Activated B cell treated with CpG ODN at 0.5 μM for 24 hours (primary cell): ENCODE measurements at places on chromosomes 4 and X. TPM values are rescaled to one million over a fixed set of nuclear protein-coding genes. Genes with fewer than 3 reads are reported as not detected.

DNA sequence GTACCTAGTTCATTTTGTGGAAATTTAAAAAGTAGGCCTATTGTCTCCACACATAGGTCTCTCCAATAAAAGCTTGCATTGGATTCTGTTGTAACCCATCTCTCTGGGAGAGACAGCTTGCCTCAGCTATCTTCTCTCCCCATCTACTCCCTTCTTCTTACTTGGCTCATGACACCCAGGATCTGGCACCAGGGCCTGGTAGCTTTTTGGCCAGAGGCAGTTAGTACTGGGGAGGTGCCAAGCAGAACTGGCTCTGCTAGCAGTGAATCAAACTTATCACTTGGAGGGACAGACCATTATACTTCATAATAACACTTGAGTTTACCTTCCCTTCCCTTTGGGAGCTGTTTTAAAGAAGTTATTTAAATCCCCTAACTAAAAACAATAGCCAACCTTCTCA lies 31.8 kb downstream of the PLAC1 start:
- H3K4me3 ChIP-seq: no peak overlapping the region
- no peak overlapping the region for H3K27ac ChIP-seq
- H3K36me3 ChIP-seq: no peaks in the 10 kb centered on the region
- H3K27me3 ChIP-seq: peaks cover 2% of the 10 kb centered on the region
- H3K4me1 ChIP-seq: no peaks in the 10 kb centered on the region

GRCh38 chrX:108132876-108133275 lies 41.3 kb downstream of the ATG4A start:
- DNase-seq: no peak
- peaks cover 63% of the 10 kb centered on the region for H3K36me3 ChIP-seq
- no peaks in the 10 kb centered on the region for H3K27me3 ChIP-seq
- no peak overlapping the region for H3K4me3 ChIP-seq

The CXCL3 gene
- total RNA-seq: not detected in 2 replicates

The DOK7 gene
- total RNA-seq: 2.7 TPM in 2 replicates

DNA sequence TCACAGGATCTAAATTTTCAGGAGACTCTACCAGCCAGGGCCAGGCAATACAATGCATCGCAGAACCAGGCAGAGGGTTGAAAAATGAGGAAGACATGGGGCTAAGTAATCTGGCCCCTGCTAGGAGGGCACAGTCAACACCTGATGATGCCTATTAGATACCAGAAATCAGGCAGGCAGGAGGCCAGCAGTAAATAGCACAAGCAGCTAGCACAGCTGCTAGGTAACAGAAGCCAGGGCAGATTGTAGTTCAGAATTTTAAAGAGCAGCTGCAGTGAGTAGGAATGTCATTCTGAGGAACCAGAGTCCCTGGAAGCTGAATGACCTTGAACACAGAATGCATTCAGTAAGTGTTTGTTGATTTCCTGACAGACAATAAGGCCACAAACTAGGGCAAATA lies 38.8 kb upstream of the TRPC5OS start:
- H3K27ac ChIP-seq: no peak overlapping the region
- H3K4me3 ChIP-seq: no peak overlapping the region
- no peaks in the 10 kb centered on the region for H3K4me1 ChIP-seq
- H3K27me3 ChIP-seq: no peaks in the 10 kb centered on the region
- no peaks in the 10 kb centered on the region for H3K36me3 ChIP-seq
